ENCODE measurements at places on chromosomes 2 and 18.

DNA sequence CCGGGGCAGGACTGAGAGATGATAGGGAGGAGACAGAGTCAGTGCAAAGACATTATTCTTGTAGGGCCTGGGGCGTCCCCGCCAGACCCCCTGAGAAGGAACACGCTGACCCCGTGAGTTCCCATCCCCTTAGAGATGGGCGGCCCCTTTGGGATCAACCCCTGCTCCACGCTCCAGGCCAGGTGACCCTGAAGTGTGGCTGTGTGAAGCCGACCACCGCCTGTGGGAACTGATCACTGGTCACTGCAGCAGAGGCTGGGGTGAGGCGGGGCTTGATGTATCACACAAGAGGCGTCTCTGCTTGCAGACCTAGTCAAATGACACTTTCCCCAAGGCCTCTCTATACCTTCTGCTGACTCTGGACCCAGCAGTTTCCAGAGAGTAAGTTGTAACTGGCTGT is 157.4 kb upstream of the TWIST2 start:
- DNase-seq: no peak

DNA sequence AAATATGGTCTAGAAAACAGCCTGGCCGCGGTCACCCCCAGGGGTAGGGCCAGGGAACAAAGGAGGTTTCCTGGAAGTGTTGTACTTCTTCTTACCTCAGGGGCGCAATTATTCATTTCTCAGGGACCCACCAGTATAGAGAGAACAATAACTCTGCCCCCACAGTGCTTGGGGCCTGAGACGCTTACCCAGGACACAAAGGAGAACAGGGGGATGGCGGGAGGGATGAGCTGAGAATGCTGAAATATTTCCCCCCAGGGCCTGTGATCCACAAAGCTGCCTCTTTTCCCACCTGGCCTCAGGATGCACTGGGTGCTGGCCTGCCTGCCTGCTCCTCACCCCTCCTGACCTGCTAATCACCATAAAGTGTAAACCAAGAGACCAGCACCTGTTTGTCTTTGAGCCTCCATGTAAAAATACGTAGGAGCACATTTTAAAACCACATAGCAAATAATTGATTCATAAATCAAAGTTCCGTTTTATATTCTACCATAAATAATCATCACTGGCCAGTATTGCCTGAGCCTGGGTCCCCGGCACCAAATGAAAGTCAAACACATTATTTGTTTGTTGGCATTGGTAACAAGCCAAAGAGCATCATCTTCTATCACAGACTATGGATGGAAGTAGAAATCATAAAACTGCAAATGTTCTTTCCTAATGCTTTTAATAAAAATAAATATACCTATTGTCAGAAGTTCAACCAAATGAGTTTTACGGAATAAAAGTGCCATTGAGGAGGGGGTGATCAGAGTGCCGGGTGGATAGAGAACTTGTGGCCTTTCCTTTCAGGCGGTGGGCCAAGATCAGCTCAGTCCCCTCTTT is 67.3 kb upstream of the RMDN2 start:
- DNase-seq: no peak

- DNase-seq: no peak
Measured at GRCh38 chr2:226795281-226796011, 4.2 kb downstream of the IRS1 start.

DNA sequence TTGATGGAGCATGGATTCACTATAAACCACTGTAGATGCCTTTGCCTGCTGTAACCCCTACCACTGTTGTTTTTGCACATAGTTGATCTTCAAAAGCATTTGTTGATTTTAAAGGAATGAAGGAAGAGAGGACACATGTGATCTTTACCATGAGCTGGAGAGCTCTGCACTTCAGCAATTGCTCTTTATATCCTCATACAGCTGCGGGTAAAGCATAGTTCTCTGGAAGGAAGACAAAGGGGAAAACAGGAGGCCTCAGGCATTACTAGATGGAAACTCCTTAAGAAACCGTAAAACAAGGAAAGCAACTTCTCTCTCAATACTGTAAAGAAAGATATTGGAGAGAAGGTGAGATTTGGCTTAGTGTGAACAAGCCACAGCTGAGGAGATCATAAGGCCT is 60.6 kb downstream of the SCG2 start:
- DNase-seq: no peak

- DNase-seq: no peak
Measured at GRCh38 chr2:188327518-188328213, 36.0 kb downstream of the GULP1 start.

DNA sequence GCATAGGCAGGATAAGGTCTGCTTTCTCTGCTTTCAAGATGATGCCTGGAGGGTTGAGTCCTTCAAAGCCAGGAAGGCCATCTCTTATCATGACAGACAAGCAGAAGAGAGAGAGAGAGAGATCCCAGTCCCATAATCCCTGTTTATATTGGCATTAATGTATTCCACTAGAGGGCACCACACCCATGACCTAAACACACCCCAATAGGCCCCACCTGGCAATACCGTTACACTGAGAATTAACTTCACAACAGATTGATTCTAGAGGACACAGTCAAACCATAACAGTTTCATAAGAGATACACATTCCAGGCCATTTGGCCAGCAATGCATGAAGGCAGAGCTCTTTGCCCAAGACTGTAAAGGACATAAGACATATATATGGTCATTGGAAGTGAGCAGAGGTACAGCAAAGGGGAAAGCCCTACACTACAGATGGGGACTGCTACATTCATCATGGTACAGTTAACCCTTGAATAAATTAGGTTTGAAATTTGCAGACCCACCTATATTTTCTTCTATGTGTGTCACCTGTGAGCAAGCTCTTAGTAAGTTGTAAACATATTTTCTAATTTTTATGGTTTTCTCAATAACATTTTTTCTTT is 1516.1 kb downstream of the RPIA start:
- no peak for DNase-seq

- no peak for DNase-seq
Measured at GRCh38 chr18:50711386-50711785, 108.4 kb downstream of the MRO start.

DNA sequence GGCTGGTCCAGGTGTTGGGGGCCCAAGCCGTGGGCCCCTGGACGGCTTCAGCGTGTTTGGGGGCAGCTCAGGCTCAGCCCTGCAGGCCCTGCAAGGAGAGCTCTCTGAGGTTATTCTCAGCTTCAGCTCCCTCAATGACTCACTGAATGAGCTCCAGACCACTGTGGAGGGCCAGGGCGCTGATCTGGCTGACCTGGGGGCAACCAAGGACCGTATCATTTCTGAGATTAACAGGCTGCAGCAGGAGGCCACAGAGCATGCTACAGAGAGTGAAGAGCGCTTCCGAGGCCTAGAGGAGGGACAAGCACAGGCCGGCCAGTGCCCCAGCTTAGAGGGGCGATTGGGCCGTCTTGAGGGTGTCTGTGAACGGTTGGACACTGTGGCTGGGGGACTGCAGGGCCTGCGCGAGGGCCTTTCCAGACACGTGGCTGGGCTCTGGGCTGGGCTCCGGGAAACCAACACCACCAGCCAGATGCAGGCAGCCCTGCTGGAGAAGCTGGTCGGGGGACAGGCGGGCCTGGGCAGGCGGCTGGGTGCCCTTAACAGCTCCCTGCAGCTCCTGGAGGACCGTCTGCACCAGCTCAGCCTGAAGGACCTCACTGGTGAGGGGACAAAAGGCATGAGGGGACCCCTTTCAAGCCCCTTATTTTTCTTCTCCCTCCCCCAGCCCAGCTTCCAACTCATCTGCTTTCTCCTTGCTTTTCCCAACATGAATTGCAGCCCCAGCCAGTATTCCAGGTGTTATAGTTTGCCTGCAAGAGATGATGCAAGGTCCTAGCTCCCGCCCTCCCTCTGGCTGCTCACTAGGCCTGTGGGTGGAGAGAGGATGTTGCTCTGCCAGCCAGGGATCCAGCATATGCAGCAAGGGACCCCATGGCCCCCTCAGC is 2.9 kb upstream of the KHK start:
- no peak for DNase-seq

DNA sequence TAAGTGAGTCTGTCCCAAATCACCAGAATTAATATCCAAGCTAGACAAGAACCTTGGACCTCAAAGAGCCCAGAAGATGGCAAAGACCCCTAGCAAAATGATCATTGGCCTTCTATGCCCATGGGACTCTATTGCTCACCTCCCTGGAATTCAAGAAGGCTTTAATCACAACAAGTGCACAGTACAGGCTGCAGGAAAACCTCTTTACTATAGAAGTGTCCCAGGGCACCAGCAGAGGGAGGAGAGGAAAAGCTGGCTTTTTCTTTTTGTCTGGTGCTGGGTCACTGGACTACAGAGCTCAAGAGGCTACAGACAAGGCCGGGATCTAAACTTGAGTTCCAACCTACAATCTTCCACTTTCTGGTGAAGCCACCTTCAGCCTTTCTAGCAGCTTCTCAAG is 88.3 kb upstream of the PPP1CB start:
- DNase-seq: no peak

DNA sequence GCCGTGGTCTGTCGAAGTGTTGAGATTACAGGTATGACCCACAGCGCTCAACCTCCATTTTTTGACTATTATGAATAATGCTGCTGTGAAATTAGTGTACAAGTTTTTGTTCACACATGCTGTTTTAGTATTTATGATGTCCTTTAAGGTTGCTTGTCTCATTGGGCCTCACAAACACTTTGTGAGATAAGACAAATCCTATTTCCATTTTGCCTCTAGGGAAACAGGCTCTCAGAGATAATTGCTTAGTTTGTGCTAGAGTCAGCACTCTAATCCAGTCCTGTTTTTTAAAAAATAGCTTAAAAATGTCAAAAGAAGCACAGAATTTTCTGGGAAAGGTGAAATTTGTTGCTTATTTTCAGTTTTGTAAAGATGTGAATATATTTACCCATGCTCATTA is 43.3 kb upstream of the CUL3 start:
- no peak for DNase-seq

DNA sequence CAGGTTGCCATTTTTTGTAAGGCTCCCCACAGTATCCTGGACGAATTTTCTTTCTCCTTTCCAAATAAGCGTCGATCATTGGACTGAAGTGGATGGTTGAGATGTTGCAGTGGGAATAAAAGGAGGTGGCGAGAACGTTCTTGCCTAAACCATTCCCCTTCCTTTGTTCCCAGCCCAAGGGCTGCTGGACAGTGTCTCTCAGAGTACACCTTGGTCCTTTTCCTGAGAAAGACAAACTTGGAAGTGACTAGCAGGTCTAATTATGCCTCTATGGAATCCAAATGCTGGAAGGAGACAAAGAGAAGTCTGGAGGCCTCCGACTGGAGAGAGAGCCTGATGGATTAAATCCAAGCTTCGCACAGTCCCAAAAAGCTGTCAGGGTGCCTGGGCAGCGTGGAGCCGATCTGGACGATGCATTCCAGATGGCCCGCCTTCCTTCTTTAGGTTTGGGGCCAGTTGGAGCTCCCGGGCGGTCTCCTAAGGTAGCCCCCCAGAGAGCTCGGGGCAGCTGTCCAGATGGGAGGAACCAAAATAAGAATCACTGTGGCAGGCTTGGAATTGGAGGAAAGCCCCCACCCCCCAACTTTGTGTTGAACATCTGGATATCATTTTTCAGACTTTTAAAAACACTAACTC is 186.8 kb downstream of the TMEM247 start:
- no peak for DNase-seq

GRCh38 chr2:202054679-202055078 is 18.4 kb upstream of the KIAA2012 start:
- DNase-seq: no peak

- no peak for DNase-seq
Measured at GRCh38 chr2:119476301-119477112, 44.9 kb downstream of the TMEM37 start.

- no peak for DNase-seq
Measured at GRCh38 chr18:9539283-9539682, 64.0 kb downstream of the RALBP1 start.

- DNase-seq: no peak
Measured at GRCh38 chr2:21260311-21260710, 136.5 kb downstream of the TDRD15 start.

DNA sequence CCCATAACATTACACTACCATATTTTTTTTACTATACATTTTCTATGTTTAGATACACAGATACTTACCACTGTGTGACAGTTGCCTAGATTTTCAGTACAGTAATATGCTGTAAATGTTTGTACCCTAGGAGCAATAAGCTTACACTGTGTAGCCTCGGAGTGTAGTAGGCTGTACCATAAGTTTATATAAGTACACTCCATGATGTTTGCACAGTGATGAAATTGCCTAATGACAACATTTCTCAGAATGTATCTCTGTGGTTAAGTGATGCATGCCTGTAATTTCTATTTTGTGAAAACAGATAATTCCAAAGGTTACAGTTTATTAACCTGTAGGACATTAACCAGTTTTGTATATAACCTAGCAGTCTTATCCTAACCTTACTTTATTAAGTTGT is 128.1 kb upstream of the RBMS1 start:
- DNase-seq: no peak

DNA sequence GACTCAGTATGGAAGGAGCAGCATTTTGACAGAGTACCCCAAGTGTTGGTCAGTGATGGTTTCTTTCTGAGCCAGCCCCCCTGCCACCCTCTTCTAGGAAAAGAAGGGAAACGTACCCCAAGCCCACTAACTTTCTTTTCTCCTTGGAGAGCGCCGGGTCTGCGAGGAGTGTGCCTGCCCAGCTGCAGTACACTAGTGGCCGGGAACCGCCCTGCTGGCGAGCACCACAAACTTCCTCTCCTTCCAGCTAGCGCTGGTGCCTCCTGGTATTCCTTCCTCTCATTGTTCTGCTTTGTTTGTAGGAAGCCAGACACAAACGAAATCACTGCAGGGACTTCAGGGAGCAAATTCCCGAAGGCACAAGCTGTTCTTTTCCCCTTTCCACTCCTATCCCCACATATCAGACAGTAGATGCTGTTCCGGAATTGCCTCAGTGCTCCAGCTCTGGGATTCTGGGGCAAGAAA is 1.8 kb downstream of the CCDC85A start:
- no peak for DNase-seq

DNA sequence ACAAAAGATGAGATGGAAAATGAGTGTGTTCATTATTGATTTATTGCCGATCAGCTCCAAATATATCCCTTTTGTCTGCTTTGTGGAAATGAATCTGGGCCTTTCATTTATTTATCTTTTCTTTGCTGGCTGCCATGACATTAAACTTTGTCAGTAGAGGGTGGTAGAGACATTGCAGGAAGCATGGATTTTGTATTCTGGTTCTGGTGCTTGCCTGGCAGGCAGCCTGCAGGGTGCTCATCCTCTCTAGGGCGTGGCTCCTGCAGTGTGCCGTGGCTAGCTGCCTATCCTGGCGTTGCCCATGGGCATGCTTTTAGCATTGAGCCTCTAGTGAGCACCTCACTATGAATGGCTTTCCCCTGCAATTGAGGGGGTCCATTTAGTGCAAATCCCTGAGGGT is 593.1 kb downstream of the RNF144A start:
- no peak for DNase-seq

GRCh38 chr18:56565046-56565445 is 73.3 kb downstream of the TXNL1 start:
- DNase-seq: no peak

DNA sequence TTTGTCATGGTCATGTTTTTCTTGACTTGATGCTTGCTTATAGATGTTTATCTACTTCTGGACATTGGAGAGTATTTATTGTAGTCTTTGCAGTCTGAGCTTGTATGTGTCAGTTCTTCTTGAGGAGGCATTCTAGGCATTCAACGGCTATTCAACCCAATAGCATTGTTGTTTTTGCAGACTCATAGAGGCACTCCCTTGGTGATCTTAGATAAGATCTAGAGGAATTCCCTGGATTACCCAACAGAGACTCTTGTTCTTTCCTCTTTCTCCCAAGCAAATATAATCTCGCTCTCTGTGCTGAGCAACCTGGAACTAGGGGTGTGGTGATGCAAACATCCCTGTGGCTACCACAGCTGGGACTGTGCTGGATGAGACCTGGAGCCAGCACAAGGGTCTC is 40.4 kb downstream of the SYT4 start:
- no peak for DNase-seq
